ENCODE measurements at places on chromosomes 16 and 17.

DNA sequence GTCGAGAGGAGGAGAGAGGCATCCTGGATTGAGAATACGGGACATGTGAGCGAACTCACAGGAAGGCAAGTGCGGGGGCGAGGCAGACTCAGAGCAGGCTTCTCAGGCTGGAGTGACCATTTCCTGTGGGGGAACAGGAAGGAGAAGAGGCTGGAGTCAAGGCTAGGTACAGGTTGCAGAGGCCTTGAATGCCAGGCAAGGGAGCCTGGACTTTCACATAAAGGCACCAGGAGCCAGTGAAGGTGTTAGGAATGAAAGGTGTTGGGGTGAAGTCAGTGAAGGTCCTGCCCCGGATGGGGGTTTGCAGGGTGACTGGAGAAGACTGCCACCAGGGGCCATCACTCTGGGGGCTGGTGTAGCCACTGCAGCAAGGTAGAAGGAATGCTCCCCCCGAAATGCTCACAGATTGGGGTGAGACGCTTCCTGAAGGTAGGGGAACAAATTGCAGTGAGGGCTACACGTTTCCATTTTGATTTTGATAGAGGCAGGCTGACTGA lies 5.3 kb upstream of the GPRC5C start:
- DNase-seq = no peak

- no peak for DNase-seq
Measured at GRCh38 chr17:63433746-63434591, 12.1 kb downstream of the CYB561 start.

GRCh38 chr17:79624718-79625478 lies 14.0 kb upstream of the RBFOX3 start:
- peak; percentile 30 for DNase-seq

GRCh38 chr16:14658063-14658462 lies 25.3 kb downstream of the BFAR start:
- no peak for DNase-seq

- DNase-seq = no peak
Measured at GRCh38 chr16:66562409-66562808, 3.8 kb upstream of the CMTM1 start.

DNA sequence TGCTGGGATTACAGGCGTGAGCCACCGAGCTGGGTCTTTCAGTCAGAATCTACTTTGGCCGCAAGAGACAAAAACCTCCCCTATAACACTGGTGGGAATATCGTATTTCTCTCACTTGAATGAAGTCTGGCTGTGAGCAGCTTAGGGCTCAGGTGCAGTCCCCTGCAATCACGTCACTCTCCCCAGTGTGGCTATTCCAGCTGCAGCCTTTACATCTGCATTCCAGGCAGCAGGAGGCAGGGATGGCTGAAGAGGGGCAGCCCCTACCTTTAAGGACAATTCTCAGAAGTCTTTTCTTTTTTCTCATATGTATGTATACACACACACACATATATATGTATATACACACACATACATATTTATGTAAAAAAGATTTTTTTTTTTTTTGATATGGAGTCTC lies 3.0 kb downstream of the DEF8 start:
- DNase-seq = no peak

- DNase-seq = no peak
Measured at GRCh38 chr16:87725596-87726235, 40.1 kb downstream of the KLHDC4 start.
